ENCODE measurements at places on chromosomes 5 and 9.

DNA sequence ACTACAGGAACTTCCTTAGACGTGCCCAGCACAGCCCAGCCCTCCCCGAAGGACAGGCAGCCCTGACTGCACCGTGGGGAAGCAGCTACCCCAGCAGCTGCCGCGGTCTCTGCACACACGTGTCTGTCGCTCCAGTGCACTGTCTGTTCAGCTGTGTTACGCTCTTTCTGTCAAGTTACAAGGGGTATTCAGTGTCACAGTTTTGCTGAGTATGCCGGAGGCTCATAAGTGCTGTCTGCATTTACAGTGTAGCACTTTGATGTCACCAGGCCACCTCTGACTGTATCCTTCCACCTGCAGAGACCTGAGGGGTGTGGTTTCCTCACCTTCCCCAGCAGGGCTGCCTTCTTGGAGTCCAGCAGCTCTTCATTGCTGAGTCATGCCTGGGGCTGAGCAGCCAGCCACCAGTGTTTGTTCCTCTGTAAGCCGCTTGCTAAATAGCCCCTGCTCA, 126.8 kb downstream of the EHMT1 start:
- DNase-seq: no peak

- DNase-seq: no peak
Observed at GRCh38 chr5:79301046-79301712, 65.2 kb downstream of the JMY start.

DNA sequence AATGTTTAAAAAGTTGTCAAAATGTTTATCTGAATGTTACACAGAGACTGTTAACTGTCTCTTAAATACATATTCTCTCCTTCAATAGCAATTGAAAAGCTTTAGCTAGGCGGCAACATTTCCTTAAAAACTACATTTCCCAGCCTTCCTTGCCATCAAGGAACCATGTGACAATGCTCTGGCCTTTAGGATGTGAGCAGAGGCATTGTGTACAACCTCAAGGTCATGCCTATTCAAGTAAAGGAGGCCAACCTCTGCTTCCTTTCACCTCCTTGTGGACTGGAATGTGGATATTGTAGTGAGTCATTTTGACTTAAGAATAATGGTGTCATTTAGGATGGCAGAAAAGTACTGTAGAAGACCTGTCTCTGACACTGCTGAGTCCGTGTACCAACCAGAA, 23.7 kb upstream of the MROH2B start:
- DNase-seq: no peak

- no peak for DNase-seq
Observed at GRCh38 chr5:95770830-95771708, 39.9 kb downstream of the RHOBTB3 start.

- no peak for DNase-seq
Observed at GRCh38 chr9:93669116-93669957, 93.0 kb downstream of the PHF2 start.

DNA sequence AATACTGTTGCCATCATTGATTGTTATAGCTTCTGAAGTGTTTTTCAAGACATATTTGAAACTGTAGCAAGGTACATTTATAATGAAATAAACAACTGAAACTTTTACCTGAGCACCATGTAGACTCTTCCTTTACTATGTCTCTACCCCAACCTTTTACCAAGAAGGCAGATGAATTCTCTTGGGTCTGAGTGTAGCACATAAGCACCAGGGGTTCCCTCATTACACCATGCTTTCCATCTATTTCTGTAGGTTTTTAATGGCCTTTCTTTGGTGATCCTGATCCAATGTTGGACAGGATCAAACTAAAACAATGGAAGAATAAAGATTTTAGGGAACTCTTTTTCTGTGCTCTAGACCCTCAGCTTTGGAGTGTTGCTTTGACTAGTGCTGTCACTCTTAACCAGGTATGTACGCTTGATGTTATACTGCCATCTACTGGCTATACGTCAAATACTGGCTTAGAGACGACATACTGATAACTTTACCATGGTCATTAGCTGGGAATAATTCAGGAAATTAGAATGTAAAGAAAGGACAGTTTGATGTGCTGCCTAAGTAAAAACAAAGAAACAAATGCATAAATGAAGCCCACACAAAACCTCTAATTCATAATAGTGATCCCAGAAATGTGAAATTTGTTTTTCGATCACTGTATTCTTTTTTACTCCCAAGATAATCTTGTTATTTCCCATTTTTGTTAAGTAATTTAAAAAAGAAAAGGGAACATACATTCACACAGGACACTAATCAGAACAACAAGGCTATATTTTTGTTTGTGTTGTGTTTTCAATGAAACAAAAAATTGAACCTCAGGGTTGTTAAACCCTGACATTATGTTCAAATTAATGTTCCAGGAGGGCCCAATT, 30.7 kb downstream of the IFNW1 start:
- DNase-seq: no peak

- DNase-seq: no peak
Observed at GRCh38 chr5:159319832-159320231, 10.5 kb downstream of the IL12B start.

DNA sequence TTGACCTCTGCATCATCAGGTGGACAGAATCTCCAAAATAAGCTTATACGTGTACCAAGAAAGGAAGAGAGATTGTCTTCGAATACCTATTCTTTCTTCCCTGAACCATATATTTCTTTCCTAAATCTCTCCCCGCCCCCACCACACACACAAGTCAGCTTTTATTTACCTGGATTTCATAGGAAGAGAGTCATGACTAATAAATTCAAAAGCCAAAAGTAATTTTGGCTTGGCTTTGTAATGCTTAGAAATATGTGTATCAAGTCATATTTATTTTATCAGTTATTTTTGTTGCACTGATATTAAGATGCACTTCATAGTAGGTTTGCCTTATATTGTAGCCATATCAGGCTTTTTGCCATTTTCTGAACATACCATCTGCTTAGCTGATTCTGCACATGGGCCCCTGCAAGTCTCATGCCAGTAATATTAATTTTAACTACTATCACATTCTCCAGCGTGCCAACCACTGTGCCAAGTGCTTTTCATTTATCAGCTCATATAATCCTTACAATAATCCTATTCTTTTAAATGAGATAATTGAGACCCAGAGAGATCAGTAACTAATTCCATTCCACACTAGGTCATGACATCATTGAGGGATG, 1405.3 kb upstream of the NUDT12 start:
- DNase-seq: no peak

Measured in T-helper 22 cell (primary cell).